ENCODE measurements at places on chromosomes 12 and 14.

DNA sequence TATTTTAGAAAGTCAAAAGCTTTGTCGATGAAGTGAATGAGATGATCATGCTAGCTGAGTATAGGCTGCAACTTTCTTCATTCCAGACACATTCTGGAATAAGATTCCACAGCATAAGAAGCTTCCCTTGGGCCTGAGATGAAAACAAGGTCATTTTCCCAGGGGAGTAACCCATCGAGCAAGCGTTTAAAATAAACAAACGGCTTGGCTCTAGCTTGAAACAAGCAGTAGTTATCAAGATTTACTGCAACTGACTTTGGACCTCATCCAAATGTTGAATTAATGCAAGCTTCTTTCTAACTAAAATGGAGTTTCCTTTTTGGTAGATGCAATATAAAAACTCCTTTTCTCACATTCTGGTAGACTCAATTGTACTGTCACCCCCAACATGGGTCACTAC, 23.0 kb downstream of the KCNJ8 start:
- DNase-seq, result no peak

GRCh38 chr14:99821519-99822508, 28.6 kb downstream of the EML1 start:
- no peak for DNase-seq

DNA sequence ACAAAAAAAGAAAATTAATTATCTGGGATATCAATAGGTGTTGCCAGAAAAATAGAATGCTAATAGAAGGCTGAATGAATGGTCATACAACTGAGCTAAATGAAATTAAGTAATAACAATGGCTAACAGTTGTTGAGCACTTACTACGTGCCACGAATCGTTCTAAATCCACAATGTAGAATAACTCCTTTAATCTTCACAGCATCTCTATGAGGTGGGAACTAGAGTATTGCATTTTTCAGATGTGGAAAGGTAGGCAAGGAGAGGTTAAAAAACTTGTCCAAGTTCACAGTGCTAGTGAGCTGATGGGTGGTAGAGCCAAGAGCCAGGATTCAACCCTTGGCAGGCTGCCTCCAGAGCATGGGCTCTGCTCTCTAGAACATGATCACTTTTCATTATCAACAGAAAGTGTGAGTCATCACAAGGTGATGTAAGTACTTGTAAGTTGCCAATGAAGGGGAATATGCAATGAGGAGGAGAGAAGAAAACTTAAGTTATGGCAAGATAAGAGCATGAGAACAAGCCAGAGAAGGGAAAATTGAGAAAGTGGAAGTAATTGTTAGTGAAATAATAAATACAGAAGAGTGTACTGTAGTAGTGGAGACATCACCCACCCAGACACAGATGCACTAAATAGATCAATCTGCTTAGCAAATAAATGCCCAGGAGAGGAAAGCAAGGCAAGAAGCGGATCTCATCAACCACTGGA, 122.1 kb downstream of the PRKD1 start:
- DNase-seq, result no peak

- DNase-seq, result no peak
These were observed 36.3 kb upstream of the BBS10 start for GRCh38 chr12:76384560-76384959.

DNA sequence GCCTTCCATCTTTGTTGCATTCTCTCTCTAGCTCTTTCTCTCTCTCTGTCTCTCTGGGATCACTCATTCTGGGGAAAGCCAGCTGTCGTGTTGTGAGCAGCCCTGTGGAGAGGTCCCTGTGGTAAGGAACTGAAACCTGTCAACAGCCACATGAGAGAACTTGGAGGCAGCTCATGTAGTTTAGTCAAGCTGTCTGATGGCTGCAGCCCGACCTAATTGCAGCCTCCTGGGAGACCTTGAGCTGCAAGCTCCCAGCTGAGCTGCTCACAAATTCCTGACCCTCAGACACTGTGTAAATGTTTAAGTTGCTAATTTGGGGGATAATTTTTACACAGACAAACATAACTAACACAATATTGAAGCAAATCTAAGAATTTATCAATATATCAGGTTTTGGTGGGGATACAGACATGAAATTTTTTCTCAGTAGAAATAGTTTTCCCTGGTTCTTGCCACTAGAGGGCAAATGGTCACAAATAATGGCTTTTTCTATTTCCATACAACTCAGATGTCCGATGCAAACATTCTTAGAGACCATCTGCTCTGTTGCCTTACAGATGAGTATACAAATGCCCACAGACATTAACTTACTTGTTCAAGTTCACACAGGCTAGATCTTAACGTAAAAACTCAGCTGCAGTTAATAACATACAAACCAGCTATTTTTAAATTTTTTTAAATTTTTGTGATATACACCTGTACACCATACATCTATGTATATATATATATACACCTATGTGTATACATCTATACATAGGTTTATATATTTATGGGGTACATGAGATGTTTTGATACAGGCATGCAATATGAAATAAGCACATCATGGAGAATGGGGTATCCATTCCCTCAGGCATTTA, 15.5 kb upstream of the KRR1 start:
- DNase-seq, result peak; percentile 29

GRCh38 chr12:50174971-50175715, 8.0 kb upstream of the CERS5 start:
- no peak for DNase-seq

- DNase-seq, result no peak
These were observed 57.8 kb downstream of the TTC8 start for GRCh38 chr14:88882236-88882635.

DNA sequence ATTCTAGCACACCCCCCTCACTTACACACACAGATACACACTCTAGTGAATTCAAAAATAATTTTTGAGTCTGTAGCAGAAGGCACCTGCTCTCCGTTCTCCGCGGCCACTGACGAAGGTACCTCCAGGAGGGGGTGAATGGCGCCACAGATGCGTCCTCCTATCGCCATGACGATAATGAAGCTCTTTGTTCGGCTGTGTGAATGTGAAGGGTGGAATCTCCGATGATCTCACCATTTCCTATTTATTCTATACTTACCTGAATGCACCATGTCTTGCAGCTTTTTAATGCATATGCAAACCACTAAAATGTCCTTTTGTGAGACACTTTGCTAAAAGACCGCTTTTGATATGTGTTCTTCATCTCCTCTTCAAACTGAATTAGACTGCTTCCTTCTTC, 162.7 kb downstream of the EGLN3 start:
- no peak for DNase-seq

- peak; percentile 52 for DNase-seq
These were observed 50.2 kb downstream of the TTLL5 start for GRCh38 chr14:75711105-75711795.

GRCh38 chr12:27762757-27763156, 17.3 kb upstream of the KLHL42 start:
- no peak for DNase-seq

- no peak for DNase-seq
These were observed 811.7 kb downstream of the GALC start for GRCh38 chr14:87181288-87181687.

- no peak for DNase-seq
These were observed 24.0 kb downstream of the ADGRD1 start for GRCh38 chr12:130977743-130978095.

DNA sequence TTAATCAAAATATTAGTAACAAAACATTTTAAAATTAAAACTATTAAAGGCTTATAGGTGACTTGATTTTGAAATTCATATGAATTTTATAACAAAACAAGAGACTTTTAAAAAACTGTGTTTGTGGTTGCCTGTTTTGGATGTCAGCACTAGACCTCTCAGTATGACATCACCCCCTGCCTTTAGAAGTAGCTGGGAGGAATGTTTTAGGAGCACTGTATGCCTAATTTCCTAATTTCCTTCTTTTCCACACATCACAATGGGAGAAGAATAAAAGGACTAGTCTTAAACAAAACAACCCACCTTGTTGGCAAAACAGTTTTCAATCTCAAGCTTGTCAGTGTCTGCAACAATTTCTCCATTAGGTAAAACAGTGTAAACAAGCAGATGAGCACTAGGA, 48.1 kb upstream of the PZP start:
- DNase-seq, result no peak

DNA sequence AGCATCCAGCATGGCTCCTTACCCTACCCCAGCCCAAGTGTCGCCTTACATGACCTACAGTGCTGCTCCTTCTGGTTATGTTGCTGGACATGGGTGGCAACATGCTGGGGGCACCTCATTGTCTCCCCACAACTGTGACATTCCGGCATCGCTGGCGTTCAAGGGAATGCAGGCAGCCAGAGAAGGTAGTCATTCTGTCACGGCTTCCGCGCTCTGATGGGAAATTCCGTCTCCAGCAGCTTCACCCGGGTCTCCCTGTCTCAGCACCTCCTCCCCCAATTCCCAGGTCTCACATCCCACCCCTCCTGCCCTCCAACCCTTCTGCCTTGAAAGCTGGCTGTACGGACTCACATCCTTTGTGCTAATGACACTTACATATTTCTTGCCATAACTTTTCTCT, 14.6 kb downstream of the PAX9 start:
- DNase-seq, result no peak

DNA sequence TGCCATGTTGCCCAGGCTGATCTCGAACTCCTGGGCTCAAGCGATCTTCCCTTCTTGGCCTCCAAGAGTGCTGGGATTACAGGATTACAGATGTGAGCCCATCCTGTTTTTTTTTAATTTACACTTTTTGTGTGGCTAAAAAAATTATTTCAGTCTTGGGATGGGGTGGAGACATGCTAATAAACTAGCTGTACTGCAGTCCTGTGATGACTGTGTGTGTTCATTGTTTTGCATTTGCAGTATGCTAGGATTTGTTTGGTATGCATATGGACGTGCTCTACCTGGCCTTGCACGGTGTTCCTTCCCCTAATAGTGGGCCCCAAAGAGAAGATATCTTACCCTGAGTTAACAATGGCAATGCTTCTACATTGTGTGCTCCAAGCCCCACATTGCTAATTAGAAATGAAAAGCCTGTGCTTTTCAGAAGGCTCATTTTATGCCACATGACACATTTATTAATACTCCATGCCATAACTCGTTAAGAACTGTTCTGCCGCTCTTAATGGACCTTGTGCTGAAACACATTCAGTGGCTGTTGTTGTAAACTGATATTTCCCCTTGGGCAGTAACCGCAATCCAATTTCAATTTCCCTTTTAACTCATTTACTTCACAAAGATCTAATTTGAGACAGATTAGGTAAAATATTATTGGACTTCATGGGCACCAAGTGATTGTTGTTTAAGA, 86.4 kb downstream of the SCN8A start:
- no peak for DNase-seq

DNA sequence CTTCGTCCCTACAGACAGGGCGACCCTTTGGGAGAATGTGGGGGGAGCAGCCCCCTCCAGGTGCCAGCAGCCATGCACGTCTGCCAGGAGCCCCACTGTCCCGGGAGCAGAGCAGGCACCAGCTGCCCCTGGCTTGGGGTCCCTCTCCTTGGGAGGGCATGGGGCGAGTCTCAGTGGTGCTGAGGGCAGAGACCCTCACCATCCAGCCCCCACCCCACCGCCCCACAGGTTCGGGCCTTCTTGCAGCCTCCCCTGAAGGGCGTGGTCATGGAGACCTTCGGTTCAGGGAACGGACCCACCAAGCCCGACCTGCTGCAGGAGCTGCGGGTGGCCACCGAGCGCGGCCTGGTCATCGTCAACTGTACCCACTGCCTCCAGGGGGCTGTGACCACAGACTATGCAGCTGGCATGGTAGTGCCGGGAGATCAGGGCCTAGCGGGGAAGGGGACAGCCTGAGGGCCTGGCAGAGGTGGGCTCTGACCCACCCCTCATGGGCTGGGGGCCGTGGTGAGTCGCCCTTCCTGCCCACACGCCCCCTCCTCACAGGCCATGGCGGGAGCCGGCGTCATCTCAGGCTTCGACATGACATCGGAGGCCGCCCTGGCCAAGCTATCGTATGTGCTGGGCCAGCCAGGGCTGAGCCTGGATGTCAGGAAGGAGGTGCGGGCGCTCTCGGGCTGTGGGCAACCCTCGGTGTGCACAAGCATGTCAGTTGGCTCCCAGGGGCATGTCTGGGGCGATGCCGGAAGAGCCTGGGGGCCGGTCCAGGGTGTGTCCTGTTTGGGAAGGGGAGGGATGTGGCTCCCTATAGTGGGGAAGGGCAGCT, 18.8 kb downstream of the ASPG start:
- DNase-seq, result peak; percentile 5

GRCh38 chr14:68392393-68393141, 400.3 kb downstream of the ZFP36L1 start:
- no peak for DNase-seq

DNA sequence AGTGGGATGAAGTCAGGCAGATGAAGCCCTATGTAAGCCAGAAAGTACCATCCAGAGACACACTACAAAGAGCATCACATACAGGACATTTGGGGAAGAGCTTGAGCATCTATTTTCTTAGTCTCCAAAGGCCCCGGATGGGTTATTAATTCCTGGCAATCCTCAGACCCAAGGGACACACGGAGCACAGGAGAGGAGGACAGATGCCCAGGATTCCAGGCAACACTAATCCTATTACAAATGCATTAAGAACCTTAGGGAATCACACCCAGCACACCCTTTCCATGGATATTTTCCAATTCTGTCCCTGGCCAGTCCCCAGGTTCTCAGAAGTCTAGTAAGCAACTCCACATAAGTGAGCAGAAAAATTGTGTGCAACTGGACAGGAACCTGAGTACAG, 65.9 kb downstream of the CMKLR1 start:
- peak; percentile 67 for DNase-seq

DNA sequence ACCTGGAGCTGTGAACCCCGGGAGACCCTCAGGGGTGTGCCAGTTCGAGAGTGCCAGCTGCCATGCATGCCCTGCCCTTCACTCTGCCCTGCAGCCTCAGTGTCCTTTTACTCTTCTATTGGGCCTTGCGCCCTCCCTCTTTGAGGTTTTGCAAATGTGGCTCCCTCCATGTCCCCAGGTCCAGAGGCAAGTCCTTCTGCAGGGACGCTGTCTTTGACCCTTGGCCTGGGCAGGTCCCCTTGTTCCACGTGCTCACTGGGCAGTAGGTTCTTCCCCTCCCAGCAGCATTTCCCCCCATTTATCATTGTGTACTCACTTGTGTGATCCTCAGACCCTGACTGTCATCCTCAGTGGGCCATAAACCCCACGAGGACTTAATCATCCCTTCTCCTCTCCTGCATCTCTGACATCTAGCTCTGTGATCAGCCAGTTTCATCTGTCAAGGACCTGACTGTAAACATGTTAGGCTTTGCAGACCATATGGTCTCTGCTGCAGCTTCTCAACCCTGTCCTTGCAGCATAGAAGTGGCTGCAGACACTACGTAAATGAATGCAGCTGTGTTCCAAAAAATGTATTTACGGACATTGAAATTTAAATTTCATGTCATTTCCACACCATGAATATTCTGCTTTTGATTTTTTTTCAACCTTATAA, 36.6 kb downstream of the TSPAN9 start:
- DNase-seq, result no peak

- no peak for DNase-seq
These were observed 93.7 kb downstream of the VCPKMT start for GRCh38 chr14:50022661-50023060.

DNA sequence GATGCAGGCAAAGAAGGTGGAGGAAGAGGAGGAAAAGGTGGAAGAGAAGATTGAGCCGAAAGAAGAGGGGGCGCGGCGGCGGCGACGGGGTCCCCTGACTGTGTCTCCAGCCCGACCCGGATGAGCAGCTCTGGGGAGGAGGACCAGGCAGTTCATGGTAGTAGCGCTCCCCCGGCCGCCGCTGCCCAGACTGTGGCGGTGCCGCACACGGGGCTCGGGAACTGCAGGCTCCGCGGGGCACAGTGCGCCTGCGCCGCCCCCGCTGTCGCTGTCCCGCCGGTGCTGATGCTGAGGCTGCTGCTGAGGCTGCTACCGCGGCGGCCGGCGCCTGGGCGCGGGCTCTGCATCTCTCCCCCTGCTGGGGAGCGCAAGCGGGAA, at the start of gene KCNH5:
KCNH5 (minus strand) TSS at position 225 of the 378 bp plus-strand sequence. CDS start 272 bp downstream, outside the sequence.
- DNase-seq, result peak; percentile 78

- no peak for DNase-seq
These were observed 89.0 kb downstream of the SH2B3 start for GRCh38 chr12:111494676-111495075.

- no peak for DNase-seq
These were observed 468.6 kb upstream of the SYT1 start for GRCh38 chr12:78395961-78396360.
